ENCODE measurements at places on chromosomes 6 and 20.
A peak's percentile ranks its signal among the peaks of the same experiment; 100 is the strongest.

GRCh38 chr6:166393535-166393823 lies 10.7 kb upstream of the MPC1 start:
- no peak for DNase-seq

DNA sequence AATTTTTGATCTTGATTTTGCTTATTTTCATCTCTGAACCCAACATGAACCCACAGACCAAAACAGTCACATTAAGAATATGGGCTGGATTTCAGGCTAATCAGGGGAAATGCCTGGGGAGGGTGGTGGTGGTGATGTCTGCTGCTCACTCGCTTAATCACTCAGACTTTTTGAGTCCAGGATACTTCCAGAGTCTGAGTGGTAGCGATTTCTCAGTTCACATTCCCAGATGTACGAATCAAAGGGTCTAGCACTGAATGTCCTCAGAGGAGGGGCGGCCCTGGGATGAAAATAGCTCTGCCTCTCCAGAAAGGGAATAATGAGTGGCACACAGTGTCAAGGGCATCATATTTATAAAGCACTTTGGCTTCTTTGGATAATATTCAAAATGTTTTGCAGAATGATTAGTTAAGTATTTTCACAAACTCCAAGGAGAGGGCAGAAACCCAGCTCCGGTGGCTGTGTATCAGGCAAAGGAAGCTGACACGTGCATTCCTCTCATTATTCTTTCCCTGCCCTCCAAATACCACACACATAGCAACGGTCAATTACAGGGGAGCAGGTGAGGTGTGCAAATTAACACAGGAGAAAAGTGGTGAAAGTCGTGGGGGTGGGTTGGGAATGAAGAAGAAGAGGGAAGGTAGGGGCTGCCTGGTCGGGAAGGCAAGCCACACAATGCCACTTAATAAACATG lies 345.2 kb upstream of the RSPO3 start:
- DNase-seq, result no peak

- DNase-seq, result no peak
Measured at GRCh38 chr20:24245094-24245493, 224.3 kb upstream of the SYNDIG1 start.

GRCh38 chr6:25788305-25788922 lies 33.9 kb downstream of the SLC17A4 start:
- peak; percentile 6 for DNase-seq

GRCh38 chr6:83055366-83055964 lies 10.2 kb downstream of the UBE3D start:
- peak; percentile 18 for DNase-seq

- DNase-seq, result no peak
Measured at GRCh38 chr6:159595173-159595572, 97.9 kb downstream of the SOD2 start.

DNA sequence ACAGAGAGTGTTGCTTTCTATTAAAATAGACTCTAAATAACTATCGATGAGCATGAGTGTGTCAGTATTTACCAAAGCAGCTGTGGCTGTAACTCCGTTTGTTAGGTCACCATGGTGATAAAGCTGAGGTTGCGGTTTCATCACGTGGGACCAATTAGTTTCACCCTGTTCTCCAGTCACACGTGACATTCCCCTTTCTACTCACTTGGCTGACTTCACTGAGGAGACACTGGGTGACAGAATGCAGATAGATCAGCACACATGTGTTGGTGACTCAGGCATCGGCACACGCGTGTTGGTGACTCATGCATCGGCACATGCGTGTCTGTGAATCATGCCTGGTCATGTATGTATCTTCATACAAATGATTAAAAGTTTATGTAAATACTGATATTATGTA lies 285.4 kb downstream of the THBS2 start:
- no peak for DNase-seq

- DNase-seq, result no peak
Measured at GRCh38 chr6:79149884-79150283, 71.8 kb upstream of the PHIP start.

DNA sequence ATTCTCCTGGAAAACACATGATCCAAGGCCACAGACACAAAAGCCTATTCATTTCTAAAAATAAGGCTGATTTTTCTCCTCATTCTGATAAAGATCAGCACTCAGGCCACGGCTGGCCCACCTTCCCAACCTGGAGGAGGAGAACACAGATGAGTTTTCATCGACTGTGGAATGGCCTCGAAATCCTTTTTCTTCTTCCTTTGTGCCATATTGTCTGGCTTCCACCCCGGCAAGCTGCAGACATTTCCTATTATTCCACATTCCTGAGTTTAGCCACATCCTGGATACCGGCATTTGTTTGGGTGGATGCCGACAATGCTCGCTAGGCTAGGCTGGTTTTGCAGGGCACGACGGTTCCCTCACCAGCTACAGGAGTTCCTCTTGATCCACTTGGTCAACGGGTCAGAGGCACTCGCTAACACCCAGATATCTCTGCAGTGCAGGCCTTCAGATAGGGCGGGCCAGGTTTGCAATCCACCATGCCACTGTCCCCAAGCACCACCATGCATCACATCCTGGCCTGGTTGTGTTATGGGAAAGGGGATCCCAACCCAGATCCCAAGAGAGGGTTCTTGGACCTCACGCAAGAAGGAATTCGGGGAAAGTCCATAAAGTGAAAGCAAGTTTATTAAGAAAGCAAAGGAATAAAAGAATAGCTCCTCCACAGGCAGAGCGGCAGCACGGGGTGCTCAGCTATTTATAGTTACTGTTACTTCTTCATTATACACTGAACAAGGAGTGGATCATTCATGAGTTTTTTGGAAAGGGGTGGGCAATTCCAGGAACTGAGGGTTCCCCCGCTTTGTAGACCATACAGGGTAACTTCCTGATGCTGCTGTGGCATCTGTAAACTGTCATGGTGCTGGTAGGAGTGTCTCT lies 4.2 kb upstream of the CTSZ start:
- DNase-seq, result no peak

- DNase-seq, result no peak
Measured at GRCh38 chr6:3320238-3320811, 61.6 kb downstream of the PSMG4 start.

DNA sequence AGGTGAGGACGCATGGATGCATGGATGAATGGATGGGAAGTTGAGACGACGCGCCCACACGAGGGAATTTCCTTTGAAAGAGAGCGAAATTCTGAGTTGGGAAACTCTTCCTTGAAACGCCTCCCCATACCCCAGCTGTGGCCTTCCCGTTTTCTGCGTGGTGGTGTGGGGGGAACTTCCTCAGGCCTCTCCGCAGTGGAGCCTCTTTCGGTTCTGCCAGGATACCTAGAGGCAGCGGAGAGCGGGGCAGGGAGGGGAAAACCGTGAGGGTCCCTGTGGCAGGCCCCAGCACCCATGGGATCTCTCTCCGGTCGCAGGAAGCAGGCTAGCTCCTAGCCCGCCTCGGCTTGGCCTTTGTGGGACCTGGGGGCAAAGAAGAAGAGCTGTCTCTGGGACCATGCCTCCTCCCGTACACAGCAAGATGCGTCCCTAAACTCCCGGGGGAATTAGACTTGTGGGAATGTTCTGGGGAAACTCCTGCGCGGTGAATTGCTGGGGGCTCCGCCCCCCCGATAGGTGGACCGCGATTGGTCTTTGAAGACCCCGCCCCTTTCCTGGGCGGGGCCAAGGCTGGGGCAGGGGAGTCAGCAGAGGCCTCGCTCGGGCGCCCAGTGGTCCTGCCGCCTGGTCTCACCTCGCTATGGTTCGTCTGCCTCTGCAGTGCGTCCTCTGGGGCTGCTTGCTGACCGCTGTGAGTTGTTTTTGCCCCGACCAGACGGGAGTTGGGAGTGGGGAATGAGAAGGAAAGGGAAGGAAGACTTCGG lies at the start of gene CD40:
TSS of gene CD40 (plus strand) at position 611 of the 764 bp plus-strand sequence. CDS start at position 641, 30 bp downstream.
- peak; percentile 63 for DNase-seq

DNA sequence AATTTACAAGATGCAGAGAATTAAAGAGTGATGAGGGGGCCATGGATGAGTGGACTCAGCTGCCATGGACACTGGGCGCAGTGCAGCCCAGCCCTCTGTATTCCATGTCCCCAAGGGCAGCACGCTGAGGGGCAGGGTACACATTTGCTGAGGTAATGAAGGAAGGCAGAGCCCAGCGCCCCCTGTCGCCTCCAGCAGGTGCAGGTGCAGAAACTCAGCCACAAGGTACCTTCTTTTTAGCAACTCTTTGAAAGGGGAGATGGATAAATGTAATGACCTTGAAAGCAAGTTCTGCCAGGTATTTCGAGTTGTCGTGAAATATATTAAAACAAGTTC lies 7.1 kb downstream of the CD93 start:
- no peak for DNase-seq

DNA sequence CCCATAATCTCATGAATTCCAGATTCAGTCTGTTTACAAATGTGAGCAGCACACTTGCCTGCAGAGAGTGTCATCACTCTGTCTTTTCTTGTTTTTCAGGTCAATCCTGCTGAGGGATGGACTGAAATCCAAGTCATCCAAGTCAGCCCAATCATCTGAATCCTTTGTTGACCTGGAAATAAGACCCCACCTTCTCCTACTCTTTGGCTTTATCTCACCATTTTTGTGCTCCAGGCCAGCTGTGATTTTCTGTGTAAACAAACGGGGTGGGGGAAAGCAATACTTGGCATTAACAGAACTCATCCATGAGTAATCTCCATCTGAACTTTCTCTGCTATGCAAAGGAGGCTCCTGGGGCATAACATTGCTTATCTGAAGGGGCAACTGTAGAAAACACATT lies 16.9 kb upstream of the GSTA4 start:
- no peak for DNase-seq

Measured in naive thymus-derived CD4-positive, alpha-beta T cell (primary cell).